Activated B cell treated with CpG ODN at 0.5 μM for 24 hours (primary cell): ENCODE measurements at places on chromosomes 3 and 15.
A peak's percentile ranks its signal among the peaks of the same experiment; 100 is the strongest.

DNA sequence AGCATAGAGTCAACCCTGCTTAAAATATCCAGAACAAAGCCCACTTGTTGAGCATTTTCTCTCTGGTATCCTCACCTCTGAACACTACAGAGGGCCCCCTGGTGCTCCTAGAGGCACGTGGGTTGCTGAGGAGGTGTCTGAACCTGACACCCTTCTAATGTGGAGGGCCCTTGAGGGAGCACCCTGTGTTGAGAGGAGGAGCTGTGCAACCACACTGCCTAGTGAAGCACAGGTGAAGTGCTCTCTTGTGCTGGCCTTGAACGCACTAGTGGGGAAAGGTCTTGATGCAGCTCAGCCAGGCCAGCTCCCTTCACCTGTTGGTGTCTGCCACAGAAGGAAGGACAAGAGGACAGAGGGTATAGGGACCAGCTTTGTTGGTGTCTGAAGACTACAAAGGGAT, 51.9 kb downstream of the CCK start:
- no peak for DNase-seq

- DNase-seq, result peak; percentile 50
These were observed 682 bp downstream of the ITPKA start for GRCh38 chr15:41494190-41494921.

GRCh38 chr3:38343797-38344594, 2.6 kb upstream of the XYLB start:
- no peak for DNase-seq

- no peak for DNase-seq
These were observed 57.3 kb downstream of the THRB start for GRCh38 chr3:24437326-24437725.

DNA sequence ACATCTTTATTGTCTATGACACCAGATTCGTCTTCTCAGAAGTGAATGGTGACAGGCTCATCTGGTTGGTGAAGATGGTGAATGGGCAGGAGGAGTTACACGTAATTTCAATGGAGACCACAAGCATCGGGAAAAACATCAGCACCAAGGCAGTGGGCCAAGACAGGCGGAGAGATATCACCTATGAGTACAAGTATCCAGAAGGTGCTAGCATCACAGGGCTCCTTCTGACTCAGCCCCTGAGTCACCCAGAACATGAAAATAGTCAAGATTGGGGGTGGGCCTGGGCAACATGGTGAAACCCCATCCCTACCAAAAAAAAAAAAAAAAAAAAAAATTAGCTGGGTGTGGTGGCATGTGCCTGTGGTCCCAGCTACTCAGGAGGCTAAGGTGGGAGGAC, 32.6 kb downstream of the TGM4 start:
- DNase-seq, result no peak

GRCh38 chr3:185658504-185658912, 72.4 kb downstream of the SENP2 start:
- DNase-seq, result no peak

- DNase-seq, result no peak
These were observed 960 bp downstream of the THBS1 start for GRCh38 chr15:39581793-39582285.

- DNase-seq, result no peak
These were observed 480.7 kb upstream of the DPPA4 start for GRCh38 chr3:109818081-109818480.

- DNase-seq, result no peak
These were observed 333.4 kb upstream of the THRB start for GRCh38 chr3:24828011-24828410.

DNA sequence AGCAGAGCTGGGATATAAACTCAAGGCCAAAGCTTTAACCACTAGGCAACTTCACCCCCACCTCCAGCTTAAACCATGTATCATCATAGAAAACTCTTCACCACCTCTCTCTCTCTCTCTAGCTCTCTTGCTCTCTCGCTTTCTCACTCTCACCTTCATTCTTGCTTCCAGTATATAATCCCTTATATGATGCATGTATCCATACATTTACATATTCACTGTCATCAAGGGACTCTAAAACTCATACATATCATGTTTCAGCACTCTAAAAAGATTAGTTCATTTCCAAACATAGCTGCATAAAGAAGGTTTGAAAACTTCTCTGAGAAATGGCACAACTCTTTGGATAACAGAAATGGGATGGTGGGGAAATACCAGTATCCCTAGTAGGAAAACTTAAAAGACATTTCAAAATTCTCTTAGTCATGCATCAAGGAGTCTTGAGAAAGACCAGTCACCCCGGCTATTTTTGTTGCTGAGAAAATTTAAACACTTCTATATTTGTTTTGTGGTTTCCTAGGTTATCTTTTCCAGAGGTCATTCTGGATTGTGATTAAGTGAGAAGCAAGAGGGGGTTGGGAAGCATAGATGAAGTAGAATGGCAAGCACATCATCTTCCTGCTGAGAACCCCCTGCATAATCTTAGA, 447.8 kb upstream of the THBS1 start:
- no peak for DNase-seq
